Effector memory CD4-positive, alpha-beta T cell (primary cell): ENCODE measurements at places on chromosomes 7 and 10.

- no peak for DNase-seq
Measured at GRCh38 chr7:130160455-130160854, 44.8 kb downstream of the TMEM209 start.

DNA sequence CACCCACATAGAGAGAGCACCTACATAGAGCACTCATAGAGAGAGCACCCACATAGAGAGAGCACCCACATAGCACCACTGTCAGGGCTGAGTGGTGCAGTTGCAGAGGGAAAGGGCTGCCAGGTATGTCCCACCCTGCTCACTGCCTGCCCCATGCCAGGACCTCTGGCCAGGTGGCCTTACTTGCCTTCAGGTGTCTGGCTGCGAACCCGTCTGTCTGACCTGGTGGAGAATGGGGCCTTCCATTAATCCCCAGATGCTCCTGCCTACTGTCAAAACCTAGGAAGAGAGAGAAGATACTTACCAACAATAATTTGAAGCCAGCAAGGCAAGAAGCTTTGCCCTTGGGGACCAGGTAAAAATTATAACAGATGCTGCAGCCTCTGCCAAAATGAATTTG lies 51.1 kb downstream of the INSIG1 start:
- DNase-seq, result no peak

DNA sequence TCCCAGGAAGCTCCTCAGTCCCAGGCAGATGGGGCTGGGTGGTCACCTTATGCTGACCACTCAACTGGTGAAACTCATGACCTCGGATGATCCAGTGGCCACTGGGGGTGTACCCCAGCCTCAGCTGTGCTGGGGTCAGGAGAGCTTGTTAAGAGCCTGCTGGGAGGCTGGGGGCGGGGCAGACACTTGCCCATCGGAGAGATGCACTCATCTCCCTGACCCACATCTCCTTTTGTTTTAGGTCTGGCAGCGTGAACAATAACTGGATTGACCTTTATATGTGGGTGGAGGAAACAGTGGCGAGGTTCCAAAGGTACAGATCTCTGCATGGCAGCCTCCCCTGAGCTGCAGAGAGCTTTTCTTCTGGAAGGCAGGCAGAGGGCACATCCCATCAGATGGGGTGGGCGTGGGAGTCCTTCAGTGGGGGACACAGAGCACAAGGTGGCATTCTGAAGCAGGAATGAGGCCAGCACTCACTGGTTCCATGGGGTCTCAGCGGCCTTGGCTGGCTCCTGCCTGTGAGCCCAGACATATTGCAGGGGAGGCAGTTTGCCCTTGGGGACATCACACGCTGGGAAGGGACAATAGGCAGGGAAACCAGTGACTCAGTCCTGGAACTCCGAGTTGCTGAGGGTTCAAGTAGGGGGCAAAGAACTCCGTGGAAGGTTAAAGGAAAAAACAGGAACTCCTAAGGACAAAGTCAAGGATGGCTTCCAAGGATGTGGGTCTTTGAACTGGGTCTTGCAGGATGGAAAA lies 5.2 kb downstream of the ANTXRL start:
- DNase-seq, result no peak

DNA sequence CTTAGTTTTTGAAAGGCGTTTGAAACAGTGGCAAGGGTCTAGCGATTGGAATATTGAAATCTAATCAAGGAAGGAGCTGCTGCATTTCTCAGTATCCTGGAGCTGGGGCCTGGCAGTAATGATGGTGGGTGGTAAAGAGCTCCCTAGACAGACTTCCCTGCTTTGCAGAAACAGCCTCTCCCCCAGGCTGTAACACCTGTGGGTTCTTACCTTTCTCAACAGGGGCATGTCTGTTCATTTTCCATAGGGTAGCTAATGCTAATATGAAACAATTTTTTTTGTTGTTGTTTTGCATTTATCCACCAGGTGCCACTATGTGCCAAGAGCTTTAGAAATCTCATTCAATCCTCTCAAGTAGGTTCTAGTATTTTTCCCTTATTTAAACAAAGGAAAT lies 345.5 kb downstream of the REEP3 start:
- no peak for DNase-seq

- DNase-seq, result no peak
Measured at GRCh38 chr10:107800061-107800460, 635.6 kb upstream of the SORCS1 start.

DNA sequence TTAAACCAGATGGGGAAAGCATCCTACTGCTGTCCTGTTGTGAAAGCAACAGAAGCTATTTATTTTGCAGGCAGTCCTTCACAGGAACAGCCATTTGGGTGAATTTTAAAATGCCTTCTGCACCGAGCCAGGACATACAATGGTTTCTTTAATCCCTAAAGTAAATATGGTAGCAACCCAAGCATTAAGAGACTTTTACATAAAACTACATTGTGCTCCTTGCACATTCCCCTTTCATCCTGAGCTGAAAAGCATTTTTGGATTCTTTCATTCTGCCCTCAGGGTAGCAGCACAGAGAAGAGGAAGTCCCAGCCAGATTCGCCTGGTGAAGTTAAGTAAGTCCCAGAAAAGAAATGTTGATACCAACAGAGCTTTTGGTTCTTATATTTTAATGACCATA lies 84.0 kb upstream of the FAM3C start:
- DNase-seq, result no peak

DNA sequence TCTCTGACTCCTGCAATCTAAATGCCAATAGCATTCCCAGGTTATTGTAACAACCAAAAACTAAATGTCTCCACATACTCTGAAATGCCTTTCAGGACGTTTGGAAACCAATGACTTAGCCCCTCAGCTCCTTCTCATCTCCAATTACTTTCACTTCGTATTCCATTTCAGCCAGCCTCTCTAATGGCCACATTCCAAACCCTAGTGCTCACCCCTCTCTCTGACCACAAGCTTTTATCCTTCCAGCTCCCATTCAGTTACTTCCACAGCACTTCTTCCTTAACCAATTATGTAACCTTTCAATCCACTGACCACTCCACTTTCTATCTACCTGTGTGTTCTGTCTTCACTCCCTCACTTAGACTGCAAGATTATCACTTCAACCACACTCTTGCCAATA lies 4.3 kb downstream of the NOC3L start:
- no peak for DNase-seq

- DNase-seq, result no peak
Measured at GRCh38 chr10:90213346-90213745, 512.0 kb downstream of the KIF20B start.

- no peak for DNase-seq
Measured at GRCh38 chr10:17176091-17176490, 25.4 kb downstream of the TRDMT1 start.

GRCh38 chr10:120336911-120337540 lies 120.0 kb upstream of the PLPP4 start:
- DNase-seq, result no peak

DNA sequence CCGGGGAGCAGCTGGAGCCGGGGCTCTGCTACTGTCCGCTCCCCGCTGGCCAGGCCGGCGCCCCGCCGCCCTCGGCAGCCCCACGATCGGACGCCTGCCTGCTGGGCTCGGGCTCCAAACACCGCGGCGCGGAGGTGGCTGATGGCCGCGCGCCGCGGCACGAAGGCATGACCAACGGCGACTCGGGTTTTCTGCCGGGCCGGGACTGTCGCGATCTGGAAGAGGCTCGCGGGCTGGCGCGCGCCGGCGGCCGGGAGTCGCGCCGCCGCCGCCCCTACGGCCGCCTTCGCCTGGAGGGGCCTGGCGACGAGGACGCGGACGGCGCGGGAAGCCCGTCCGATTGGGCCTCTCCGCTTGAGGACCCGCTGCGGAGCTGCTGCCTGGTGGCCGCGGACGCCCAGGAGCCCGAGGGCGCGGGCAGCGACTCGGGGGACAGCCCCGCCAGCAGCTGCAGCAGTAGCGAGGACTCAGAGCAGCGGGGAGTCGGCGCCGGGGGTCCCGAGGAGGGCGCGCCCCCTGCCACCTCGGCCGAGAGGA lies 570 bp downstream of the TBC1D12 start:
- DNase-seq, result no peak

DNA sequence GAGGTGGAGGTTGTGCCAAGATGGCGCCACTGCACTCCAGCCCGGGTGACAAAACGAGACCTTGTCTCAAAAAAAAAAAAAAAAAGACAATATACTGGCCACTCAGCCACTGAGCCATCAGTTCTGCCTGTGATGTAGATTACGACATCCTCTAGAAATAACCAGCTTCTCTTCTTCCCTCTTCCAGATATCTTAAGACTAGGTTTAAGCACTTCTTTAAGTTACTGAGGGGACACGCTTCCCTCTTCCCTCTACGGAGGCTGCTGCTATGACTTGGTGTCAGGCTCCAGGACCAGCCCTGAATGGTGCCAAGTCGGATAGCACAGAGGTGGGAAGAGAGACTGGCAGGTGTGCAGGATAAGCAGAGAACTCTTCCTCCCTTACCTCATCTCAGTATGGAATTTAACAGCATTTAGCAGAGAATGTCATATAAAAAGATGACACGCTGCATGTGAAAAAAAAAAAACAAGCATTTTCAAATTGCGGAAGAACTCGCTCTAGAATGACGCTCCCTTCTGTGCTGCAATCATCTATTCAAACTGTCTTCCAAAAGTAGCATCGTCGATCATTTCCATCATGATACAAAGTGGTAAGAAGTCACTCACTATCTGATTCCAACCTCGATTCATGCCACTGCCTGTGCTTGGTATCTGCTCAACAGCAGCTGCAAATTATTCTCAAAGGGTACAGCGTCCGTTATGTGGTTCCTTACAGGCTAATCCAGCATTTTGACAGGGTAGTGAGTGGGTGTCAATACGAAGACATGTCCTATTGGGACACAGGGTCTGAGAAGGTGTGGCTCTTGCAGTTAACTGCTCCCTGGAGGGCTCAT lies 13.8 kb downstream of the DAGLB start:
- no peak for DNase-seq

DNA sequence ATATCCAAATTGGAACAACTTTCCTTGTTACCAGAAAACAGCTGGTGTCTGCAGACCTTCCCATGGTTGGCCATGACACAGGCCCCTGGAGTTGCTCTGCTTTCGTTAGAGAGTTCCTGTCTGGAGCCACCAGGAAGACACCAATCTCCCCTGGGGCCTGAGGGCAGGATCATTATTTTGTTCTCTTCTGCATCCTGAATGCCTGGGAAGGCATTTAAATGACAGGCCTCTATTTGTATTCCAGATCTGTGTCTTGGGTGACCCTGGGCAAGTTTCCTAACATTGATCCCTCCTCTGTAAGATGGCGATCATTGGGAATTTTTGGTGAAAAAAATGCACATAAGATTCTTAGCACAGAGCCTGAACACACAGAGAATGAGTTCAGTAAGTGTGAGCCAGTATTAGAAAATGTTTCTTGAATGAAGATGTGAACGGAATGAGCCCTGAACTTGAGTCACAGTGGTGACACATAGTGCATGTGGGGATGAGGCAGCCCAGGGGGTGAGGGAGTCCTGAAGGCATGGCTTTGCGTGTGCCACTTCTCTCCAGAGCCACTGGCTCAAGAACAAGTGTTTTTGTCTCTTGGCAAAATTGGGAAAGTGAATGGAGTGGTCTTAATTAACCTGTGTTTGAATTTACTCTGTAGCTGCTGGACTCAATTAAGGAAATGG lies 28.4 kb downstream of the BMPER start:
- no peak for DNase-seq

GRCh38 chr7:72781161-72781560 lies 46.8 kb downstream of the TYW1B start:
- no peak for DNase-seq

- no peak for DNase-seq
Measured at GRCh38 chr10:35754519-35754918, 112.4 kb upstream of the FZD8 start.

DNA sequence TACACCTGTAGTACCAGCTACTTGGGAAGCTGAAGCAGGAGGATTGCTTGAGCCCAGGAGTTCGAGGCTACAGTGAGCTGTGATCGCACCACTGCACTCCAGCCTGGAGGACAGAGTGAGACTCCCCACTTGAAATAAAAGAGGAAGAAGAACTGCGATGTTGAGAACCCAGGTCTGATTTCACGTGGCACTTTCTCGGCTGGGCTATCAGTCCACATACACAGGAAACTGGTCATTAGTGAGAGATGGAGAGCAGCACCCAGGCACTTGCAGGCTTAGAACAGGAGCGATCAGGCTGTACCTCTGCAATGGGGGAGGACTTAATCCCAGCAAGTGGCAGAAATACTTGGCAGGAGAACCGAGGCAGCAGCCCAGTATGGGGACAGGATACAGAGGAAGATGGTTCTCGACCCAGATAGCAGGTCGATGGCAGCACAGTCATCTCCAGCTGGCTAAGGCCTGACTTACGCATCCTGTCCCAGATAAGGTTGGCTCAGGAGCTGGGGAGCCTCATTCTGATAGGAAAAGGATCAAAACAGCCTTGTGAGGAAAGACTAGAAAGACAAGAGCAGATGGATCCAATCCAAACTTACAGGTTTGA lies 487.7 kb upstream of the AUTS2 start:
- no peak for DNase-seq

- DNase-seq, result peak; percentile 9
Measured at GRCh38 chr7:128869138-128869943, 6.7 kb downstream of the ATP6V1F start.

- no peak for DNase-seq
Measured at GRCh38 chr7:101859411-101860106, 42.1 kb downstream of the CUX1 start.

- DNase-seq, result no peak
Measured at GRCh38 chr7:4531236-4531635, 150.9 kb upstream of the FOXK1 start.

DNA sequence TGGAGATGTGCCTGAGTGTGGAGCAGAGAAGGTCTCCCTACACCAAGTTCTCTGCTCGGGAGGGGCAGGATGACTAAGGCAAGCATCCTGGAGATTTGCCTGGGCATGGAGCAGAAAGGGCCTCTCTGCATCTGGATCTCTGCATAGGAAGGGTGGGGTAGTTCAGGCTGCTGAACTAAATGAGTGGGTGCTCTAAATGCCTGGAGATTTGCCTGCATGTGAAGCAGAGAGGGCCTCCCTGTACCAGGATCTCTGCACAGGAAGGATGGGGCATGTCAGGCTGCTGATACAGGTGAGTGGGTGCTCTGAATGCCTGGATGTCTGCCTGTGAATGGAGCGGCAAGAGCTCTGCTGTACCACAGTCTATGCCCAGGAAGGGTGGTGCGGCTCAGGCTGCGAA lies 680.7 kb downstream of the SUGCT start:
- no peak for DNase-seq

GRCh38 chr10:78214955-78215354 lies 181.3 kb downstream of the RPS24 start:
- DNase-seq, result no peak
